ENCODE measurements at places on chromosomes 2 and 18. TPM values are rescaled to one million over a fixed set of nuclear protein-coding genes. Genes with fewer than 3 reads are reported as not detected.

- DNase-seq = peak; percentile 2
These were observed 43.2 kb downstream of the ANKMY1 start for GRCh38 chr2:240514631-240515030.

GRCh38 chr2:72276876-72277275 lies 129.2 kb upstream of the CYP26B1 start:
- DNase-seq = no peak

DNA sequence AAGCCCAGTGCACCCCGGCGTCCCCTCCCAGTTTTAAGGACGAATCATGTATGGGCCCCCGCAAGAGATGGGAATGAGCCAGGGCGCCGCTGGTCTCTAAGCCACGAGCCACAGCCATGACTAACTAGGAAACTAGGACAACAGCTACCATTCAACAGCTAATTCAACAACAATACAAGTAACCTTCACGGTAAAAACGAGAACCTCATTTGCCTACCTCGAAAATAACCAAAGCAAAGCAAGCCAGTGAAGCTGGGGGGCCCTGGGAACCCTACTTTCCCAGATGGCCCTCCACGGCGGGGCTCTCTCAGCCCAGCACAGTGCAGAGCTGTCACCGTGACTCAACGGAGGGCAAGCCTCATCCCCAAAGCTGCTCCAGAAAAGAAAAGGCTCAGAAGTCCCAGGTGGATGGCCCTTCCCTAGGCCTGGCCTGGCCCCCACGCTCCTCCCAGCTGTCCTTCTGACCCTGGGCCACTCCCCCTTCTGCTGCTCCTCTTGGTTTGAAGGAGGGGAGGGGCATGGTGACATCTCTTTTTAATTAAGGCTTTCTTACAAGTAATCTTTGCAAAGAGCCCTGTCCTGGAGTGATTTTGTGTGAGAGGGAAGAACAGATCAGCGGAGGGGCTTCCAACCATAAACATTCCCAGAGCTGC lies 126.3 kb downstream of the HDAC4 start:
- DNase-seq = no peak

GRCh38 chr2:2244508-2244907 lies 86.6 kb downstream of the MYT1L start:
- no peak for DNase-seq

The SOWAHC gene
- polyA plus RNA-seq = 7.5 TPM
